ENCODE measurements at places on chromosomes 5 and 9.

DNA sequence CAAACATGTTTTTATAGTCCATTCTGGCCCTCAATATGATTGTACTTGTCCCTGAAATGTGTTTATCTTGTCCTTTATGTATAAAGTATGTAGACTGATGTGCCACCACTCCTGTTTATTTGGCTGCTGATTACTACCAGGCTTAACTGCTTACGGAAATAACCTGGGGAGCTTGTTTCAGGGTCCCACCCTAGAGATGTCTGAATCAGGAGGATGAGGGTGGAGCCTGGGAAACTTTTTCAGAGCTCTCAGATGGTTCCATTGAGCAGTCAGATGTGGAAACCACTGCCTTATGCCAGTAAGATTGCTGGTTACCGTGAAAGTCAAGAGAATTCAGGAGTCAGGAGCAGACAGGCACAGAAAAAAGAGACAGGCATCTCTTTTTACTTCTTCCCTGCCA lies 19.2 kb downstream of the SLC23A1 start:
- DNase-seq: no peak

- no peak for DNase-seq
Measured at GRCh38 chr5:145027286-145027685, 807.9 kb downstream of the PRELID2 start.

DNA sequence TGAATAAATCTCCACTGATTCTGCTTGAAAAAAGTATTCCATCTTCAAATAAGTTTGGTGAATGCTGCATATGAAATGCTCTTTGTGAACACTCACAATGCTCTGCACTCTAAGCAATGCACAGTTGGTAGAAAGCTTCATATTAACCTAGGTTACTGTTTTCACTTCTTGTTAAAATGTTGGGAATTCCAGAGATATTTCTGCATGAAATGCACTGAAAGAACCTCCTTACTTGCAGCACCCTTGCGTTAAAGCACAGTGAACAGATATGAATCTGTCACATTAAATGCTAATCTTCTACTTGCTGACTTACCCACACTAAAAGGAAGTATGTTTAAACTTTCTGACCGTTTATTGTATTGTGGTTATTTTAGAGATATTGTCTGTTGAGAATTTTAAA lies 584.1 kb upstream of the NUDT12 start:
- DNase-seq: no peak

DNA sequence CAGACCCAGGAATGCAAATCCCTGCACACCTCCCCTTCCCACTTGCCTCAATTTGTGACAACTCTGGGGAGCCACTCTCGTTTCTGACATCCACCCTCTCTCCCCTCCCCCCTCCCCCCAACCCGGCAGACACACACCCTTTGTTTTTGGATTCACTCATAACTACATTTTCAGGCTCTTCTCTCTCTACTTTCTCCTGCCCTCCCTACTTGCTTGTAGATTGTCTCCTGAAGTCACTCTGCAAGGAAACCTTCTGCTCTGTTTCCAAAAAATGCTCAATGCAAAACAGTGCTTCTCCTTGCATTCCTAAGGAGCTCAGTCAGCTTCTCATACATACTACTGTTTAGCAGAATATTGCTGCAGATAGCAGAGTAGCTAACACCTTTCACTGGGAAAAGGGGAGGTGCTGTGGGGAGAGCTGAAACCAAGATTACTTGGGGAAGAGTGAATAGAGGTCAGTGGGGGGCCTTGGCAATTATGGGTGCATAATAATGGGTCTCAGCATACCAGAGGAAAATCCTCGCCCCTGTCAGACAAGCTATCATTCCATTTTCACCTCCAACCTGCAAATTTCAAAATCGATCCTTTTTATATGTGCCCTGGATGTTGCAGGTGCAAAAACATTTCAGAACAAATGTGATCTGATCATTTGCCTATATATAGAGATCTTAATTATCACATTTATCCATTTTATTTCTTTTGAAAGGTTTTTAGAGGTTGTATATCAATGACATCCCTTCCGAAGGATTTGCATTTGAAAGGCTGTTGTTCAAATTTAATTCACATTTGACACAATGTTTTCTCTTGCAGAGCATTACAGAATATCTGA lies 1860.7 kb upstream of the WWC1 start:
- DNase-seq: no peak

DNA sequence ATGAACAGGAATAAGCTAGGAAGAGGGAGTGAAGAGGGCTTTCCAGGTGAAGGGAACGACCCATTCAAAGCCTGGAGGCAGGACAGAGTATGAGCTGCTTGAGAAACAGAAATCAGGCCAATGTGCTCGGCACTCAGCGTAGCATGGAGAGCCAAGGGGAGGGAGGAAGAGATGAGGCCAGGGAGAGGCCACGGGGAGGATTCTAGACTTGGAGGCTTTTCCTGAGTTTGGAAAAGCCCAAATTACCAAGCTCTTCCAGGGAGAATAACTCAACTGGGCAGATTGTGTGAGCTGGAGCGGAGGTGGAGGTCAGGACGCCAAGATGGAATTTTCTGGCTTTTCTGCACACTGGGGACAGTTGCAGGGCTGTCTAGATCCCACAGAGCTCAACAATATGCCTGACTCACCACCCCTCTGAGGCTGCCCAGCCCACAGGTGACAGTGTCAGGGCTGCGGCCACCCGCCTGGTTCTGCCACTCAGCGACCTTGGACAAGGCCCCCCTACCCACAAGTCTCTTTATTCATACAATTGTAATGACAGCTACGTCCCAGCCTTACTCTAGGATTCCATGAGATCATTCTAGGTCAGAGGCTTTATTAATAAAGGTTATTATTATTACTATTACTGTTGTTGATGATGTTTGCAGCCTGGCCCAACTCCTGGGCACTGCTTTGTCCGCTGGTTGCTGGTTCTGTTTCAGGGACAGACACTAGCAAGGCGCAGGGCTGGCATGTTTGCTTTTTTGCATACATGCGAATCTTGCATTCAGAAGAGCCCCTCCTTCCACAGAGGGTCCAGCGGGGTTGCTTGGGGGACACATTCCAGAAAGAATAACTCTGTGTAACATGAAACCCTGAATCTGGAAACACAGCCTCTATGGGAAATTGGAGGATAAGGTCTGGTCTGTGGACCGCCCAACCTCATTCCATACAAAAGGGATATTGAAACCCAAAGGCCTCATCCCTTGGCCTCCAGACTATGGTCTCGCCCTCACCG lies 9.4 kb upstream of the LMX1B start:
- no peak for DNase-seq

- no peak for DNase-seq
Measured at GRCh38 chr5:69152731-69153130, 14.2 kb upstream of the CCNB1 start.

DNA sequence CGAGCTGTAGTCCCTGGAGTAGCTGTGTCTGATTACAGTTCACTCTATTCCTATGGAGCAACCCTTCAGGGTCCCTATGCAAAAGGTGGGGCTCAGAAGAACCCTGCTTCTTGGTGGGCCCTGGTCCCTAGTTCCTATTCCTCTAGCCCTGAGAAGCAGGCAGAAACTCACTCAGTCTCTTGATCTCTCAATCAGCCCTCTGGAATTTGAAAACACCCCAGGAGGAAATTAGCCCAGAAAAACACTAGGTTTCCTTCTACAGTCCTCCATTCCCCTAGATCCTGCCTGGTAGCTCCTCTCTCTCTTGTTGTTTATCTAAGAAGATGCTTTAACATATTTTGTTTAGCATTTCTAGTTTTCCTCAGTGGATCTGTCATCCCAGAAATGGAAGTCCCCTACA lies 7.6 kb downstream of the RGS3 start:
- DNase-seq: no peak

DNA sequence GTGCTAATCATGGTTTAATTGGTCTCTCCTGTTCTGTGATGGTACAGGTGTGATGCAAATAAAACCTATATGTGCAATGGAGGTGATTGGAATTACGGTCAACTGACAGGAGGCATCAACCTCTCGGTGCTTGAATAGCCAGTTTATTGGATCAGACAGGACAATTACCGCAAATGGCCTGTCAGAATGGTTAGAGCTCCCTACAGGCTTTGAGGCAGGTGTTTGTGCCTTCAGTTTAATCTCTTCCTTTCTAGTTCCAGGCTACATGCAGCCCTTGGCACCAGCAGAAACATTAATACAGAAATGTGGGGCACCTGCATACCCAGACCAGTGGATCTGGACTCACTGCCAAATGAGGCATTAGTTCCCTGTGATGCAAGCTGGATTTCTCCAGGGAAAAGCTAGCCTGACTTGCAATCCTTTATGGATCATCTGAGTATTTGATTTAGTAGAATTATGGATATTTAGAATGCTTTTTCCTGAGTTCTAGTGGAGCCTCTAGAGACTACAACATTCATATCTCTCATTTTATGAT lies 128.6 kb downstream of the MAT2B start:
- no peak for DNase-seq

DNA sequence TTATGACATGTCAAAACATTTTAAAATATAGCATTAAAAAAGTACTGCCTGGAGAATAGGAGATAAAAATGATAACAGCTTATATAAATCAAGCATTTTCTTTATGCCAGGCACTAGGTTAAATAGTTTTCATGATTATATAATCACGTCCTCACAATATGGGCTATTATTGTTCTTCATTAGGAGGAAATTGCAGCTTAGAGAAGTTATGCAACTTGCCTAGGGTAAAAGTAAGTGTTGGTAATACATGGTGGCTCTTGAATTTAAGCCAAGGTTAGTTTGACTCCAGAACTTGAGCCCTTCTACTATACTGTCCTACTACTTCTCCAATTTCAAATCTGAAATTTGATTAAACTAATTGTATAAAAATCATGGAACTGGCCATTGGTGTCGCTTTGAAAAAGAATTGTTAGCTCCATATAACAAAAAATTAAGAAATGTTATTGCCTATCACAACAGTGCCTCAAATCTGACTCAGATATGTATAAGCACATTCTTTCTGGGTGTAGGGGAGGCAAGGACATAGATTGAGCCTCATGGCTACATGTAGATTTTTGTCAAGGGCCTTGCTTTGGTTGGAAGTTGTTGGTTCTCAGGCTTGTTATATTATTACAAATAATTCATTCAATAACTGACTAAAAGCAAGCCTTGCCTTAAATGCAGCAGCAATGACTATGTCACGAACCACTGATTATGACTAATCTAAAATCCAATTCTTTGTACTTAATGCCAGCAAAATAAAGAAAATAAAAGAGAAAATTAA lies 223.5 kb upstream of the DAB2 start:
- DNase-seq: no peak

- no peak for DNase-seq
Measured at GRCh38 chr5:152607401-152608160, 202.5 kb upstream of the NMUR2 start.

- DNase-seq: no peak
Measured at GRCh38 chr5:127791439-127791838, 88.2 kb downstream of the CCDC192 start.

GRCh38 chr9:12812710-12813109 lies 37.9 kb downstream of the LURAP1L start:
- DNase-seq: no peak

DNA sequence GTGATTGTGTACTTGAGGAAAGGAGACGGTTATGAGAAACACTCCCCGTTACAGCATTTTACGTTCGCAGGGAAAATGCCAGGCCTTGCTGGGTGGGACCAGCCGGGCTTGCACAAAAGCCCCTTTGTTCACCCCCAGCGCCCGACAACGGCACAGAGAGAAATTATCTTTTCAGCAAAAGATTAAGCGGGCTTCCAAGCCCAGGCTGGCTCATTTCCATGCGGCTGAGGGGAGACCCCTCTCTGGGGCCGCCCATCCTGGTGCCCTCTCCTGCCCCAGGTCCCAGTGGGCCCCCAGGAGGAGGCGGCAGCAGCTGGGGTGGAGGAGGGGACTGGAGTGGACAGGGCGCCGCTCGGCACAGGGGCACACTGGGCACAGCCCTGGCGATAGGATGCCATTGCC lies 50.8 kb upstream of the NOTCH1 start:
- no peak for DNase-seq

DNA sequence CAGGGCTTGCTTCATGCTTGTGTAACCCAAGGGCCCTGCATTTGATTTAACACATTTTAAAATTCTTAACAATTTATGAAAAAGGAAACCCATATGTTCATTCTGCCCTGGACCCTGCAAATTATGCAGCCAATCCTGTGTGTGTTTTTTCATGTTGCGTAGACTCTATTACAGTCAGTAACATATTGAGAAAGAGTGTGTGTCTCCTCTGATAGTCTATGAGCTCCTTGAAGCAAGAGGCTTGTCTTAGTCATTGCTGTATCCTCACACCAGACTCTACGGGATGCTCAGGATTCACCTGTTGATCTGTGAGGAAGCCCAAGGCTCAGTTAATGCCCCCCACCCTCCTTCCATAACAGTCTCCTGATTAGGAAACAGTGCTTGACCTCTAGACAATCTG lies 177.3 kb upstream of the DMAC1 start:
- no peak for DNase-seq

- DNase-seq: no peak
Measured at GRCh38 chr5:17748201-17748600, 113.9 kb downstream of the TAF11L14 start.

DNA sequence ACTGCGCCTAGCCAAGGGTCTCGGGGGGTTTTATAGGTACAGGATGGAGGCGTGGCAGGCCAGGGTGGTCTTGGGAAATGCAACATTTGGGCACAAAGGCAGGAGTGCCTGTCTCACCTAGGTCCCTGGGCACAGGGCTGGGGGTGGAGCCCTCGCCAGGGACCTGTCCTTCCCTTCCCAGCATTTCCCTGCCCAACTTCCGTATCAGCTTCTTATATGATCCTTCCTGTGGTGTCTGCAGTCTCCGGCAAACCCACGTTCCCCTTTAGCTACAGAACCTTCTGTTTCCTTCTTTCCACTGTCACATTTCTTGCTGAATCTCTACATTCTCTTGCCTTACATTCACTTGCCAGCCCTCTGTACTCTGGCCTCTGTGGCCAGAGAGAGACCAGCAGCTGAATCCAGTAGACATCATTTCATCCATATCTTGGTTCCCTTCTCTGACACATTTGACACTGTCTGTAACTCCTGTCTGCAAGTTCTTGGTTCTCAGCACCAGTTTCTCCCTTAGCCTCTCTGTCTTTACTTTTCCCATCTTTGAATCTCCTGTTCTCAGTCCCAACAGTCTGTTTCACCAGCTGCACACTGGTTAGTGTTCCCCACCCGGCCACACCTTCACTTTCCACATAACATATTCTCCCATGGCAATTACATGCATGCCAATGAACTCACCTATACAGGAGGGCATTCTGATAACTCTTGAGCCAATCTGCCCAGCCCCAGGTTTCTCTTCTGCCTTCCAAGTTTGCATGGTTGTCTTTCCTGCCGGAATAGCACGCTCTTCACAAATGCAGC lies 134.7 kb upstream of the ZNF608 start:
- no peak for DNase-seq

GRCh38 chr9:123310551-123311249 lies 42.3 kb upstream of the STRBP start:
- no peak for DNase-seq

All from NCI-H345 (cell line).